Spinal cord (tissue), 10 donors: ENCODE measurements at places on chromosomes 3 and 15. TPM values are rescaled to one million over a fixed set of nuclear protein-coding genes. Genes with fewer than 3 reads are reported as not detected.

GRCh38 chr3:182023843-182024242 lies 312.1 kb downstream of the SOX2 start:
- no peak for DNase-seq
- H3K4me3 ChIP-seq: no peak overlapping the region
- H3K27me3 ChIP-seq: no peaks in the 10 kb centered on the region
- no peaks in the 10 kb centered on the region for H3K36me3 ChIP-seq
- no peak overlapping the region for H3K27ac ChIP-seq

DNA sequence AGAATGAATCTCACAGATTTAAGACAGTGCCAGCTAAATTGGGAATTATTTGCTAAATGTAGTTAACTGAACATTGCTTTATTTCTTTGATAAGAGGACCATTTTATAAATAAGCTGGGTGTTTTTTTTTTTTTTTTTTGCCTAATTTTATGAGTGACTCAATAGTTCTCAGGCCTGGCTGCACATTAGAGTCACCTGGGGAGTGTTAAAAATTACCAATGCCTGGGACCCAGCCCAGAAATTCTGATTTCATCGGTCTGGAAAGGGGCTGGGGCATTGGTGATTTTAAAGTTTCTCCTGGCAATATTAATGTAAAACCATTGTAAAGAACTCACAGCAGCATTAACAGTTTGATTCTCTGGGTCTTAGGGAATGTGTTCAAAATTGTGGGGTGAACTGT lies 51.2 kb upstream of the PHLDB2 start:
- no peak for DNase-seq
- no peak overlapping the region for H3K27ac ChIP-seq
- H3K27me3 ChIP-seq: no peaks in the 10 kb centered on the region

Gene MAP6D1
- total RNA-seq: 10.7 TPM

Gene GPR62
- total RNA-seq: 1.2 TPM
